ENCODE measurements at places on chromosomes 12 and 14. TPM values are rescaled to one million over a fixed set of nuclear protein-coding genes. Genes with fewer than 3 reads are reported as not detected.

Gene BICDL1
- 1.4 TPM for polyA plus RNA-seq

Gene SMCO2
- 0.72 TPM for polyA plus RNA-seq

Gene CISTR
- not detected for polyA plus RNA-seq

Gene PIK3C2G
- polyA plus RNA-seq, result 0.63 TPM

Gene CIDEB
- polyA plus RNA-seq, result 3.3 TPM

Gene RNASE7
- not detected for polyA plus RNA-seq

Gene SYNE3
- polyA plus RNA-seq, result 3.0 TPM

Gene NKX2-1
- polyA plus RNA-seq, result not detected

Gene KRT73
- polyA plus RNA-seq, result not detected

Gene DMAC2L
- polyA plus RNA-seq, result 6.8 TPM

Gene MUCL1
- not detected for polyA plus RNA-seq

Gene LRFN5
- not detected for polyA plus RNA-seq

Gene STYX
- polyA plus RNA-seq, result 12.8 TPM

Gene LMNTD1
- not detected for polyA plus RNA-seq

Gene MORN3
- polyA plus RNA-seq, result 1.4 TPM

Gene MIP
- polyA plus RNA-seq, result not detected

Gene LHX5
- polyA plus RNA-seq, result not detected

Gene GAS2L3
- 0.13 TPM for polyA plus RNA-seq

Gene ERBB3
- 0.23 TPM for polyA plus RNA-seq

Gene KIF5A
- polyA plus RNA-seq, result 0.92 TPM

Gene RFLNA
- polyA plus RNA-seq, result 6.8 TPM

Gene PLEKHG7
- polyA plus RNA-seq, result not detected

Gene GRIP1
- polyA plus RNA-seq, result 0.38 TPM

Gene MYO1H
- not detected for polyA plus RNA-seq

Gene ALDH2
- polyA plus RNA-seq, result 135 TPM

Gene SERPINA9
- not detected for polyA plus RNA-seq

Gene DHRS2
- polyA plus RNA-seq, result not detected

Gene C14orf132
- polyA plus RNA-seq, result 10.8 TPM

Gene SLCO1B1
- not detected for polyA plus RNA-seq

Gene PTPRO
- 5.4 TPM for polyA plus RNA-seq

Gene SOAT2
- 1.5 TPM for polyA plus RNA-seq

Gene NOPCHAP1
- polyA plus RNA-seq, result 12.6 TPM

Gene RASSF9
- 0.25 TPM for polyA plus RNA-seq

Gene PLCZ1
- not detected for polyA plus RNA-seq

Gene DDX47
- 40.6 TPM for polyA plus RNA-seq

Gene TMCC3
- polyA plus RNA-seq, result 9.5 TPM

Gene PLEKHD1
- polyA plus RNA-seq, result 0.13 TPM
